ENCODE measurements at places on chromosomes 1 and 21.
A peak's percentile ranks its signal among the peaks of the same experiment; 100 is the strongest.

DNA sequence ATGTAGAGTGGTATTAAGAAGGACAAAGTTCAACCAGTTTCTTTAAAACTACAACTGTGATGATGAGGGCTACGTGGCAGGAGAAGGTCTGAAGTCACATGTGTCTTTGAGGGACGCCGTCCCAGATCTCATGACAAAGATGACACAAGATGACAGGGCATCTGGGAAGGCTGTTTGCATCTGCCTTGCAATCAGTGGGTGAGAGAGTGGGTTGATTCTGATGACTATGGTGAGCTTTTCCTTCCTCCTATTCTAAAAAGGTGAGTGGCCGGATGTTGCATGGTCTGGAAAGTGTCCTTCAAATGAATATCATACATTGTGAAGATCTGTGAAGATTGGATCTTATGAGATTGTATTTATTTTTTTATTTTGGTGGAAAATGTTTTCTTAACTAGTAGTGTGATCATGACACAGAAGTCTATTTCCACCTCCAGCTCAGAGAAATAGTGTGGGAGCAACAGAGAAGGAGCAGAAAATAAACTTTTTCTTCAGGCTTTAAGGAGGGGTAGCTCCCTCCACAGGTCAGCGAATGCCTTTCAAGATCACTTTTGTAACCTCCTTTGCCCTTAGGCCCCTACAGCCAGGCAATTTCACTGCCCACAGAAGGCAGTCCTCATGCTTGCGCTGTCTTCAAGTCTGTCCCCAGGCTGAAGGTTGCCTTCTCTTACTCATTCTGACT is 76.0 kb upstream of the ATF3 start:
- no peak for DNase-seq

GRCh38 chr1:113984710-113985109 is 5.4 kb downstream of the OLFML3 start:
- no peak for DNase-seq

GRCh38 chr1:97094247-97094972 is 372.8 kb downstream of the PTBP2 start:
- DNase-seq, result no peak

- peak; percentile 55 for DNase-seq
Observed at GRCh38 chr1:67766141-67766978, 66.9 kb downstream of the GNG12 start.

DNA sequence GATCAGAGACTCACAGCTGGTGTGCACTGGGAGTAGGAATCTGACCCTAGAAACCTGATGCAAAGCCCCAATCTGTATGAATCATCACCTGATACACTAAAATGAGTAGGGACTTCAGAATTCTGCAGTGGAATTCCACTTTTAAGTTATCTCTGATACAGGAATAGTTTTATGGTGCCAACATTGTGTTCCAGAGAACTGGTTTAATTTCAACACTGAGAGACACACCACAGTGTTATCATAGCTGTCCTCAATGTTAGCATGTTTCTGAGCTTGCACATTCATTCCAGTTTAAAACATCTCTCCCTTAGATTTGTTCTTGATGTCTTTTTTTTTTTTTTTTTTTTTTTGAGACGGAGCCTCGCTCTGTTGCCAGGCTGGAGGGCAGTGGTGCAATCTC is 7.1 kb downstream of the UTS2 start:
- no peak for DNase-seq

DNA sequence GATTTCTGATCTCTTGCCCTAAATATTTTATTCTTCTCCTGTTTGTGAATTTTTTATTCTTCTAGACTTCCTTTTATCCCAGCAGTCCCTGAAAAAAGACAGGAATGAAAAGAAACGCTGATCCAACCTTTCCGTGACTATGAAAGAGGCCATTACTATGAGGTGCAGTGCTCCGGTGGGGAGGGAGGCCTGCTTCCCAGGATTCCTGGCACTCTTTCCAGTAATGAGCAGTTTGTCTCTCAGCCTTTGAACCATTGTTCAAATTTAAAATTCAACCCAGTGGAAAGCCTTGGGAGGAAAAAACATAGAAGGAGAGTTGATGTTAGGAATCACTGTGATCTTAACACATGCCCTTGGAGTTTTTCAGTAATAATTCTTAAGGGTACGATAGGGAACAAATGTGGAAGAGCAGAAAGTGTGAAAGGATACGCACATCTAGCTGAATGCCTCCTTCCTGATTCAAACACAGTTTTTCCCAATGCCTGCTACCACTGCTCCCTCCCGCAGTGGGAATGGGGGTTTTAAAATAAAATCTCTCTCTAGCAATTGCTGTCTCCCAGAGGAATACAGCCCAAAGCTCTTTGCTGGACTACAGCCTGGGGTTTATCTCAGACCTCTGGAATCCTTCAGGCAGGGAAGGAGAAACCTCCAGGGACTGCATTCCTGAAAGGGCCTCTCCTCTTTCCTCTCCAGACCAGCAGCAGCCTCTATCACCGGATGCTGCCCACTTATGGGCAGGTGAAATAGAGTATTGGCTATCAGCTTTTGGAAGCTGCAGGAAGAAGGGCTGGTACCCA is 6.1 kb downstream of the IER5 start:
- DNase-seq, result no peak

DNA sequence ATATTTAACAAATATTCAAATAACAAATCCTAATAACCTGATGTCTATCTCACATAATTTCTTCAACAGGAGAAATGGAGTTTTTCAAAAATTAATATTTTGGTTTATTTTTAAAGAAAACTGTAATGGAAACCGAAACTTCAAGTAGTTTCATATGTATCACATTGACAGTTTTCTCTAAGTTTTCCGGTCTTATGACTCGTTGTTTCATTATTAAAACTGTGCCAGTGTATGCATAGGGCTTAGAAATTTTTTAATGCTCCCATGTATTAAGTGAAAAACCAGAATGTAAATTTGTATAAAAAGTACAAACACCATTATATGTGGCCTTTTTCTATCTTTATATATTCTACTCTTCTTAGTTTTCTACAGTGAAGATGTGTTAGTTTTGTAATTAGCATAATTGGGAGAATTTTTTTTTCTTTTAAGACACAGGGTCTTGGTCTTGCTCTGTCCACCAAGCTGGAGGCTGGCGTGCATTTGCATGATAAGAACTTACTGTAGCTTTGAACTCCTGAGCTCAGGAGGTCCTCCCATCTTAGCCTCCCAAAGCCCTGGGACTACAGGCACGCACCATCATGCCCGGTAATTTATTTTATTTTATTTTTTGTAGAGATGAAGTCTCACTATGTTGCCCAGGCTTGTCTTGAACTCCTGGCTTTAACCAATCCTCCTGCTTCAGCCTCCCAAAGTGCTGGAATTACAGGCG is 43.9 kb upstream of the SAMSN1 start:
- no peak for DNase-seq

GRCh38 chr21:16837321-16837720 is 675.5 kb upstream of the CXADR start:
- no peak for DNase-seq

- no peak for DNase-seq
Observed at GRCh38 chr21:20721151-20721550, 277.1 kb upstream of the NCAM2 start.

- DNase-seq, result peak; percentile 81
Observed at GRCh38 chr1:235074523-235075047, 54.1 kb downstream of the TOMM20 start.
